Fibroblast of skin of left biceps (primary cell): ENCODE measurements at places on chromosomes 16 and 17.
A peak's percentile ranks its signal among the peaks of the same experiment; 100 is the strongest.

- DNase-seq, result no peak
Observed at GRCh38 chr16:17846030-17846429, 375.3 kb upstream of the XYLT1 start.

- DNase-seq, result no peak
Observed at GRCh38 chr17:57273490-57273889, 17.2 kb downstream of the MSI2 start.

- no peak for DNase-seq
Observed at GRCh38 chr17:50816771-50817751, 18.3 kb upstream of the WFIKKN2 start.

GRCh38 chr17:75459590-75460267 lies 3.3 kb downstream of the TMEM94 start:
- DNase-seq, result no peak

DNA sequence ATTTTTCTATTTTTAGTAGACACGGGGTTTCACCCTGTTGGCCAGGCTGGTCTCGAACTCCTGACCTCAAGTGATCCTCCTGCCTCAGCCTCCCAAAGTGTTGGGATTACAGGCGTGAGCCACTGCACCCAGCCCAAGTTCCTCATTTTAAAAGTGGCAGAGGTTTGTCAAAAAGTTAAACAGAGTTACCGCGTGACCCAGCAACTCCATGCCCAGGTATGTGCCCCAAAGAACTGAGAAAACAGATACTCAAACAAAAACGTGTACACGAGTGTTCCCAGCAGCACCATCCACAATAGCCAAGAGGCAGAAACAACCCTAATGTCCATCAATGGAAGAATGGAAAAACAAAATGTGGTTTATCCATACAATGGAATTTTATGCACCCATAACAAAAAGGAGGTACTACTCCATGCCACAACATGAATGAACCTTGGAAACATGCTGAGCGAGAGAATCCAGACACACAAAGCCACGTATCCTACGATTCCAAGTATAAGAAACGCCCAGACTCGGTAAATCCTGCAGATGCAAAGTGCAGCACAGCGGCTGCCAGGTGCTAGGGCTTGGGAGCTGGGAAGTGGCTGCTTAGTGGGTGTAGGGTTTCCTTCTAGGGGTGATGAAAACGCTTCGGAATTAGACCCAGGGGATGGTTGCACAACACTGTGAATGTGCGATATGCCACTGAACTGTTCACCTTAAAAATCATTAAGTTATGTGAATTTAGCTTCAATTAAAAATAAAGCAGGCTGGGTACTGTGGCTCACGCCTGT lies 24.8 kb downstream of the ADCY9 start:
- DNase-seq, result no peak

GRCh38 chr17:52606098-52606497 lies 447.6 kb upstream of the CA10 start:
- peak; percentile 1 for DNase-seq

- no peak for DNase-seq
Observed at GRCh38 chr16:82675300-82675699, 48.5 kb downstream of the CDH13 start.

DNA sequence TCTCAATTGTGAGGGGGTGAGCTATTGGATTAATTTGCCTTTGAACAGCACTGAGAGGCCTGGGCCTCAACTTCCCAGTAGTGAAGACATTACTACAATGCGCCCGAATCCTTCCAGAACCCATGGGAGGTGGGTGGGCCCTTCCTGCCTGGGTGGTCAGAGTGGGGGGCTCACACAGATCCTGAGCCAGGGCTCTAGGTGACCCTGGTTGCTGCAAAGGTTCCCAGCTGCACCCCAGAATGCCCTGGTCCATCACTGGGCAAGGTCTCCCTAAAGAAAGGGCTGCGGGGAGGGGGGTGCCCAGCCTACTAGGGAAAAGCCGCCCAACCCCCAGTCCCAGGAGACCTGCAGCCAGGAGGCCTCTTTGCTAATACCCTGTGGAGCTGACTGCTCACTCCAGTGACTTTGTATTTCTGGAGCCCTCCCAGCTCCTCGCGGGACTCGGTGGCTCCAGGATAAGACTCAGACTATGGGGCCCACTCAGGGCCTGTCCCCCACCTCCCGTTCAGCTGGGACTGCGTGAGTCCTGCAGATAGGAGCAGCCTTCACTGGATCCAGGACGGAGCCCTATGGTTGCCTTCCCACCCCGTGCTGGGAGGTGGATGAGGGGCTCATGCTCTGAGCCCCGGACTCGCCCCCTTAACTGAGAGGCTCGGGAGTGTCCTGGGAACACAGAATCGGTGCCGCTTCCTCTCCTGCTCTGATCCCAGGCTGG lies 40.2 kb downstream of the SLC7A5 start:
- DNase-seq, result no peak

DNA sequence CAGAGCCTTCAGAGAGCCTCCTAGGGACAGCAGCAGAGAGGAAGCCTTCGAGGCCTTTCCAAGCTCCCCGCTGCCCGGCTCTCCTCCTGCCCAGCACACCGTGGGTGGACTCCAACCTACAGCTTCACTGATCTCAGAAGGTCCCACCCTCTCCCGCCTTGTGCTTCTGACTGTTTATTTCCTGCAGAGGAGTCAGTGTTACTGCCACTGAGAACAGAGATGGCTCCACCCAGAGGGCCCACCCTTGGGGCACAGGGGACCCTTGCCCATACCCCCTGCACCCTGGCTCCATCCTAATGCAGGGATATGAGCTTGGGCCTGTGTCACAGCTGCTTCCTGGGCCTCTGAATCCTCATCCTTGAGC lies 52.8 kb upstream of the TOB1 start:
- DNase-seq, result no peak
